Pancreas (tissue), 10 donors: ENCODE measurements at places on chromosomes 7 and 10. TPM values are rescaled to one million over a fixed set of nuclear protein-coding genes. Genes with fewer than 3 reads are reported as not detected.

The SPAM1 gene
- polyA plus RNA-seq = 0.12 TPM

The HYCC1 gene
- polyA plus RNA-seq = 3.8 TPM

The PIK3CG gene
- 0.30 TPM for polyA plus RNA-seq

The FGL2 gene
- 0.68 TPM for polyA plus RNA-seq

The TBX20 gene
- not detected for polyA plus RNA-seq

The TMEM178B gene
- 2.2 TPM for polyA plus RNA-seq

The EGFR gene
- polyA plus RNA-seq = 5.5 TPM

The CDC14C gene
- not detected for polyA plus RNA-seq

The COX15 gene
- 5.8 TPM for polyA plus RNA-seq

The OR2A5 gene
- not detected for polyA plus RNA-seq

The TUBAL3 gene
- polyA plus RNA-seq = 0.08 TPM

The FXYD4 gene
- polyA plus RNA-seq = not detected

GRCh38 chr10:90398566-90398965, 459.3 kb downstream of the HTR7 start:
- DNase-seq = no peak
- no peak overlapping the region for H3K27ac ChIP-seq
- H3K36me3 ChIP-seq = no peaks in the 10 kb centered on the region
- H3K4me1 ChIP-seq = no peaks in the 10 kb centered on the region

- H3K36me3 ChIP-seq = no peaks in the 10 kb centered on the region
- no peak overlapping the region for H3K27ac ChIP-seq
- H3K4me3 ChIP-seq = no peak overlapping the region
- H3K27me3 ChIP-seq = no peaks in the 10 kb centered on the region
- peaks cover 4% of the 10 kb centered on the region for H3K4me1 ChIP-seq
- no peak for DNase-seq
These were observed 265.9 kb upstream of the MKLN1 start for GRCh38 chr7:131061818-131062217.

GRCh38 chr7:97006055-97006815, 882 bp downstream of the DLX6 start:
- no peaks in the 10 kb centered on the region for H3K4me1 ChIP-seq
- no peaks in the 10 kb centered on the region for H3K36me3 ChIP-seq
- H3K27ac ChIP-seq = no peak overlapping the region
- peaks cover 34% of the 10 kb centered on the region for H3K27me3 ChIP-seq
- peak; percentile 84 for DNase-seq

- no peaks in the 10 kb centered on the region for H3K36me3 ChIP-seq
- no peak for DNase-seq
- no peaks in the 10 kb centered on the region for H3K27me3 ChIP-seq
- H3K4me3 ChIP-seq = no peak overlapping the region
- H3K27ac ChIP-seq = no peak overlapping the region
These were observed 3.0 kb upstream of the AKR1B1 start for GRCh38 chr7:134461916-134462315.

DNA sequence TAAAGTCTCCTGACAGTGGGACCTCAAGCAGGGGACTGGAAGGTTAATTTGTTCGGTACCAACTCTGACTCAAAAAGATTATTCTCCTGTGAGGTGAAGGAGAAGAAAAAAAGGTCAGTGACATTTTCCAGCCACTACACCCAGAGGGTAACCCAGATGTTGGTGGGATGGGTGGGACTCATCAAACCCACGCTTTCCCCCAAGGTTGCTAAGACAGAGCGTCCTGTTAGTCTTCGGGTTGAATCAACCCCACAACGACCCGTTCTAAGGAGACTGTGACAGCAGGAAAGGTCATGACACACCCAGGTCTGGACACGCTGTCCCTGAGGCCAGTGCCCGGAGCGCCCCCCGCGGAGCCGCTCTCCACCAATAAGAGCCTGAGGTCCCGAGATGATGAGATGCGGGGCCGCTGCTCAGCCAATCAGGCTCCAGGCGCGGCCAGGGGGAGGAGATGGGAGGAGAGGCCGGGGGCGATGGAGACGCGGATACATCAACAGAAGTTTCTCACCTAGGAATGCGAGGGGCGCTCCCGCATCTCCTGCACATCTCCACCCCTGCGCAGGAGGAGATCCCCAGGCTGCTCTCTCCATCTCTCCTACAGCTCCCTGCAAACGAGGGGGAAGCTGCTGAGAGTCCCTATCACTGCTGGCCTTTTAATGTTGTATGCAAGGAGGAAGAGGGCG, at the start of gene WNT16:
Gene WNT16, plus strand, starts transcription at position 493 of the 683 bp plus-strand sequence. CDS start 293 bp downstream, outside the sequence.
- no peak within 1 kb of the TSS for H3K27ac ChIP-seq
- H3K36me3 ChIP-seq = no peaks in the 10 kb centered on the region
- no peak for DNase-seq
- H3K4me1 ChIP-seq = peaks cover 12% of the 10 kb centered on the region

DNA sequence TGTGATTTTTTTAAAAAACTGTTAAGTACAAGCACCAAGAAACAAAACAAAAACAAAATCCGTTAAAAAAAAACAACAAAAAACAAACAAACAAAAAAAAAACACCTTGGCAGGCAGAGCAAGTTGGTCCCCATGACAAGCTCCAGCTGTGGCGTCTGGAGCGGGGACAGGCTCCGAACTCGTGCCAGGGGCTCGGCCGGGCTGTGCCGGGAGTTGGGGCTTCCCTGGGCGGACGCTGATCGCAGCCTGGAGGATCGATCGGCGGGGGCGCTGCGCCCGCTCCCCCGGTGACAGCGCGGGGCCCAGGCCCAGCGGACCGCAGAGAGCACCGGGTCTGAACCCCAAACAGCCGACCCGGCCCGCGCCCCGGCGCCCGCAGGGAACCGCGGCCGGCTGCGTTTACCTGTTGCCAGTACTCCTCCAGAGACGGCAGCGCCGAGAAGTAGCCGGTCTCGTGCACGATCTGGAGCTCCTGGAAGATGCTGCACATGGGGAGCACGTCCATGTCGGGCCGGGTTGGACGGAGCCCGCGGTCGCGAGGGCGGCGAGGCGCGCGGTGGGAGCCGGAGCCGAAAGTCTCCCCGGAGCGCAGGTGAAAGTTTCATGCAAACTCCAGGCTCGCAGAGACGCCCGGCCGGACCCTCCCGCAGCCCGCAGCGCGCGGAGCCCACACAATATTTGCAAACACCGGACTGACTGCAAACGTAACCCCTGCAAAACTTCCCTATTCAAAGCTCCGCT, at the start of gene KLF6:
Gene KLF6, minus strand, starts transcription at position 700 of the 741 bp plus-strand sequence. Its CDS starts 195 bp downstream, at position 505.
- peak within 1 kb of the TSS; percentile 100 for H3K27ac ChIP-seq
- peaks cover 7% of the 10 kb centered on the region for H3K4me1 ChIP-seq
- DNase-seq = peak; percentile 89
- H3K4me3 ChIP-seq = peak within 1 kb of the TSS; percentile 91
- H3K27me3 ChIP-seq = no peaks in the 10 kb centered on the region

- H3K4me1 ChIP-seq = no peaks in the 10 kb centered on the region
- H3K36me3 ChIP-seq = no peaks in the 10 kb centered on the region
- no peaks in the 10 kb centered on the region for H3K27me3 ChIP-seq
- peak; percentile 4 for DNase-seq
These were observed 93.0 kb upstream of the SLC25A13 start for GRCh38 chr7:96414931-96415292.

GRCh38 chr7:94823947-94824346, 83.4 kb upstream of the PPP1R9A start:
- H3K27ac ChIP-seq = no peak overlapping the region
- DNase-seq = no peak
- H3K4me3 ChIP-seq = no peak overlapping the region
- no peaks in the 10 kb centered on the region for H3K4me1 ChIP-seq

GRCh38 chr7:136585954-136586670, 282.3 kb upstream of the CHRM2 start:
- H3K4me1 ChIP-seq = no peaks in the 10 kb centered on the region
- no peak overlapping the region for H3K27ac ChIP-seq
- no peaks in the 10 kb centered on the region for H3K27me3 ChIP-seq
- no peak overlapping the region for H3K4me3 ChIP-seq
- DNase-seq = no peak
- H3K36me3 ChIP-seq = no peaks in the 10 kb centered on the region

DNA sequence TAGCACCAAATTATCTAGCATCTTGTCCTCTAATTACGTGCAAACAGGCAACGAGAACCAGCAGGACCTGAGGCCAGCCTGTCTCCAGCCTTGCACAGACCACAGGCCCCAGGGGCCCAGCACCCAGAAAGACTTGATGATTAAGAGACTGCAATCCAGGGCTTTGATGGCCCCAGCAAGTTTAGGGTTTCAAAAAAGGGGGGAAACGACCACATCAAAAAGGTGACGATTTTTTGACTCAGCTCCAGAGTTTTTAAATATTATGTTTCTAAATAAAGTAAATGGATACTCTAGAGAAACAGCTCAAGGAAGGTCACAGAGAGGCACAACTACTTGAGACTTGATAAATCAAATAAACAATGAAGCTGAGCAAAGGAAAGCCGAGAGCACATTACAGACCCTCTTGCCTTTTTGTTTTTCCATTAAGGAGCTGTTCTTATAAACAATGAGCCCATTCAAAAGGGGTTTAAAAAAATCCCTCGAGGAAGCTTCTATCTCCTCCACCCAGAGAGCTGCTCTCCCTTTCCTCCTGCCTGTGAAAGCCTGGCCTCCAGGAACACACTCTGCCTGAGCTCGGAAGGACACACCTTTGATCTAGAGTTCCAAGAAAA, 44.1 kb downstream of the GLI3 start:
- H3K36me3 ChIP-seq = no peaks in the 10 kb centered on the region
- no peak for DNase-seq
- no peaks in the 10 kb centered on the region for H3K27me3 ChIP-seq
- no peak overlapping the region for H3K27ac ChIP-seq
- no peaks in the 10 kb centered on the region for H3K4me1 ChIP-seq

GRCh38 chr7:30612658-30613265, 18.1 kb downstream of the GARS1 start:
- H3K27ac ChIP-seq = no peak overlapping the region
- DNase-seq = no peak
- H3K4me1 ChIP-seq = peaks cover 3% of the 10 kb centered on the region
- H3K4me3 ChIP-seq = no peak overlapping the region
- H3K36me3 ChIP-seq = peaks cover 14% of the 10 kb centered on the region
- no peaks in the 10 kb centered on the region for H3K27me3 ChIP-seq

GRCh38 chr7:123191132-123191531, 8.6 kb downstream of the SLC13A1 start:
- H3K27me3 ChIP-seq = no peaks in the 10 kb centered on the region
- peaks cover 7% of the 10 kb centered on the region for H3K4me1 ChIP-seq
- H3K27ac ChIP-seq = peak overlapping the region; percentile 74
- DNase-seq = peak; percentile 57
- H3K36me3 ChIP-seq = no peaks in the 10 kb centered on the region

DNA sequence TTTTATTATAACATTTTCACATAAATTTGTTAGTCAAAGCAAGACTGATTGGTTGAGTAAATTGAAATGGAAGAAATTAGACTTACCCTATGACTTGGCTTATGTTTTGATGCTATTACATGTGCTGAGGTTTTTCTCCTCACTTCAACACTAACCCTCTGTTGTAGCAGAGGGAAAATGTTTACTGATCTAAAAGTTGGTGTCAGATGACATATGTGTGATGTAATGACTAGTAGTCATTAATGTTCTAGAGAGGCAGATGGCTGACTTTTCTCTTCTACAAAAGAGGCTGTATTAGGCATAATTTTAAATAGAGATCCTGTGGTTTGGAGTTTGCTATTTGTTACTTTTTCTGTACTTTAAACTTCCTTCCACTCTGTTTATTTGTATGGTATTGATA, 266.0 kb downstream of the BBS9 start:
- H3K36me3 ChIP-seq = no peaks in the 10 kb centered on the region
- H3K4me1 ChIP-seq = no peaks in the 10 kb centered on the region
- no peak for DNase-seq
- H3K4me3 ChIP-seq = no peak overlapping the region

DNA sequence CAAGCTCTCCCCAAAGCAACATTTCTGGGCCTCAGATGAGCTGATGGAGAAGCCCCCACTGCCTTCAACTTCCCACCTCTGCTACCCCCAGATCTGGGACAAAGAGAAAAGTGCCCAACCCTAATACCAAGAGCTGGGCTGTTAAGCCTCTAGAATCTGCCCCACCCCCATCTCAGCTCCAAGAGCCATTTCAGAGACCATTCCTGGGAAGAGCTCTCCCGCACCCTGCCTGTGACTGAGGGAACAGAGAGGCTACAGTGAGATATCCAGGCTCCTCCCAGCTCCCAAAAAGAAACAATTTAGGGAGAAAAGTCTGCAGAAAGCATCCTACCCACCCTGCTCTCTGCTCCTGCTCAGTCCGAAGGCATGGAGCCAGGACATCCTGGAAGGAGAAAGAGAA, 2.5 kb upstream of the KCNH2 start:
- no peak overlapping the region for H3K4me3 ChIP-seq
- no peaks in the 10 kb centered on the region for H3K36me3 ChIP-seq
- no peaks in the 10 kb centered on the region for H3K27me3 ChIP-seq
- no peak for DNase-seq

DNA sequence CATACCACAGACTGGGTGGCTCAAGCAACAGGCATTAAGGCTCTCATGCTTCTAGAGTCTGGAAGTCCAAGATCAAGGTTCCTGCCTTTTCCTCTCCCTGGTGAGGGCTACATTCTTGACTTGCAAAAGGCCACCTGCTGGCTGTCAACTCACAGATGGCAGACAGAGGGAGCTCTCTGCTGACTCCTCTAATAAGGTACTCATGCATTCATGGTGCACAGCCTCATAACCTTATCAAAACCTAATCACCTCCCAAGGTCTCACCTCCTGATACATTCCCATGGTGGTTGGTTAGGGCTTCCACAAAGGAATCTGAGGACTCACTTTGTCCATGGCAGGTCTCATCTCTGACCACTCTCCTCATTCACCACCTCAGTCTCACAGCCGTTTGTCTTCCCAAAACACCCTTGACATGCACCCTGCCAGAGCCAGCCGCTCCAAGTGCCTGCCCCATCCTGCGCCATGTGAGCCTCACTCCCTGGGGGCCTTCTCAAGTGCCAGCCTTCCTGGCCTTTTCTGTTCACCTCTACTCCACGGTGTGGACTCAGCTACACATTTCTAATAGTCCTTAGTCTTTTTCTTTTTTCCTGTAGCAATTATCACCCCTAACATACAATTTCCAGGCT, 400.3 kb upstream of the ADARB2 start:
- no peak overlapping the region for H3K27ac ChIP-seq
- no peaks in the 10 kb centered on the region for H3K27me3 ChIP-seq
- no peak for DNase-seq

DNA sequence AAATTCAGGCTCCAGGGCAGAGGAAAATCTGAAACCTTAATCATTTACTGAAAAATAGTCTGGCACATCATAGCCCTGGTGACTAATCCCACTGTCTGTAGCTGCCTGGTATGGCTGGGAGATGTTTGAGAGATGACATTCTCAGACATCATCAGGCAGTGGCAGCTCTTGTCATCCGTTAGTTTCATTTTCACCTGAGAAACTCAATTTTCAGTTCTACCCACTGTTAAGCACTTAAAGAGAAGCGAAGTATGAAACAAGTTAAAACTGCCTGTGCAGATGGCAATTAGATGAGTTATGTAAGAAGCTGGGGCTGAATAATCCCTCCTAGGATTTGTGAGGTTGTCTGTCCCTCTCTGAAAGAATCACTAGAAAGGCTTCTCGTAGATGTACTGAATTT, 150.2 kb downstream of the NSUN6 start:
- no peaks in the 10 kb centered on the region for H3K36me3 ChIP-seq
- no peak for DNase-seq
- no peaks in the 10 kb centered on the region for H3K27me3 ChIP-seq
- H3K27ac ChIP-seq = no peak overlapping the region
- no peak overlapping the region for H3K4me3 ChIP-seq
